Activated CD8-positive, alpha-beta memory T cell treated with anti-CD3 and anti-CD28 coated beads for 48 hours (primary cell): ENCODE measurements at places on chromosomes 7 and 10.

- no peak for DNase-seq
Measured at GRCh38 chr10:50653142-50653541, 29.4 kb upstream of the SGMS1 start.

GRCh38 chr7:8592167-8592566 is 158.8 kb downstream of the NXPH1 start:
- DNase-seq, result no peak

- no peak for DNase-seq
Measured at GRCh38 chr10:49431426-49431825, 35.5 kb upstream of the DRGX start.

DNA sequence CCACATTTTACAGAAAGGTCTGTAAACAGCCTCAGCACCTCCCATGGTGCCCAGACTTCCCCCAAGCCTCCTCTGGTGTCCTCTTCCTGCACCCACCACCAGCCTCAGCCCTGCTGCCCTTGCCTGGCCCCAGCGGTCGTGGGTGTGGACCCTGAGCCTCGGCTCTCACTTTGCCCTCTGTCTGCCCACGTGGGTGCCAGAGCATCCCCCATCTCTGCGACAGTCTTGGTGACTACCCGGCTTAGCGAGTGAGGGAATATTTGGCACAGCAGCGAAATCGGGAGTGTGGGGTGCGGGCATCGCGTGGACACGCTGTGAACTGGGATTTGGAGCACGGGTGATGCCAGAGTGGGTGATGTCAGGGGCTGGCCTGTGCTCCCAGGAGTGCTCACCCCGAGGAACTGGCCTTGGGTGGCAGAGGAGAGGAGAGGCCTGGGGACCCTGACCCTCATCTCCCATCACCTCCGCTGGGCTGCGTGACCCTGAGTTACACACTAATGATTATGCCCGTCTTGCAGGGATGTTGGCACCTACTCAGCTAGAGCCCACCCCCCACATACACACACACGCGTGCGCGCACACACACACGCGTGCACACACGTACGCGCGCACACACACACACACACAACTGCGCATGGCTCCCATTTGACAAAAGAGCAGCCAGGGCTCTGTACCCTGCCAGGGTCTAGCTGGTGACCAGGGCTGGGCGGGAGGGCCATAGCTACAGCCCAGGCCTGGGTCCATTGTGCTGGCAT is 8.7 kb downstream of the ELFN1 start:
- DNase-seq, result no peak

- no peak for DNase-seq
Measured at GRCh38 chr10:60604342-60604741, 173.9 kb upstream of the CDK1 start.

GRCh38 chr7:70415179-70415972 is 716.6 kb upstream of the GALNT17 start:
- DNase-seq, result no peak
